ENCODE measurements at places on chromosomes 3 and 15.

DNA sequence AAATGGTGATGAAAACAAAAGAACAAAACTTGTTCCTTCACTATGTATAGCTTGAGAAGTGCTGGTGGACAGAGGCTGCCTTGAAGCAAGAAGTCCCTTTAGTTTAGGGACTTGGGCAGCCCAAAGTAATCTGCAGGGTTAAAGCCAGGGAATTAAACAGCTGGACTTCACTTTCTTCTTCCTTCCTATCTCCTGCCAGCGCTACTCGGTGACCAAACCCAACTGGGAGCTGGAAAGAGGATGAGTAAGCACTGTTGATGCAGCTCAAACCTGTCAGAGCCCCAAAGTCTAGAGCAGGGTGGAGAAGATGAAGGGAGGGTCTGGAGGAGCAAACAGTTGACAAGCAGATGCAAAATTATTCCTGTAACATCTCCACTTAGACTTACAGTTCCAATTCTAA is 73.1 kb upstream of the FBN1 start:
- no peak for DNase-seq

DNA sequence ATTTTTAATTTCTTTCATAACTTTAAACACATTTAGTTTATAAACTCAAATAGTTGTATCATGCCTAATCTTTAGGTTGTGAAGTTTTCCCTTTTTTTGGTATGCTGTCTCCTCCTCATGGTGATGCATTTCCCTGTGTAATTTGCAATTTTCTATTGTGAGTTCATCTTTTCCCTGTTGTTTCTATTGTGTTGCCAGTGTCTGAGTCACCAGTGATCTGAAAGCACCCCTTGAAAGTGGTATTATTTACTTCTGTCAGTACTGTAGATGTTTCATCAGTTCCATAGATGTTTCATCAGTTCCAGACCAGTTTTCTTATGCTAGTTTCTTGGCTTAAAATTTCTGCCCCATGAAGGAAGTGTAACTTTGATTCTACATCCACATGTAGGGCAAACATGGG is 80.6 kb downstream of the OXSM start:
- no peak for DNase-seq

DNA sequence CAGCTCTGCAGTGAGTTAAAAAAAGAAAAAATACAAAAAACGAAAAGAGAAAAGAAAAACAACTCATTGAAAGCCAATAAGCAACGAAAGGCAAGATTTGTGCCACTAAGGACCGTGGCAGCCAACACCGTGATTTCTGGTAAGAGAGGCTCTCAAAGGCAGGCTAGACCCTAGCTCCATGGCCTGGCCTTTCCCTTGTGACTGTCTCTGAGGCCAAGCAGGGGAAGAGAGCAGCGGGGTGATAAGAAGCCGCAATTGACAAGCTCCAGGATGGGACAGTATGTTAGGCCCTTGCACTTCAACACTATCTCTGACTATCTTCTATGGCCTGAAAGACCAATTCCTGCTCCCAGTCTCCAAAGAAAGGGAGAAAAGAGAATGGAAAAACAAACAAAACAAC is 12.4 kb downstream of the APOD start:
- DNase-seq = no peak

DNA sequence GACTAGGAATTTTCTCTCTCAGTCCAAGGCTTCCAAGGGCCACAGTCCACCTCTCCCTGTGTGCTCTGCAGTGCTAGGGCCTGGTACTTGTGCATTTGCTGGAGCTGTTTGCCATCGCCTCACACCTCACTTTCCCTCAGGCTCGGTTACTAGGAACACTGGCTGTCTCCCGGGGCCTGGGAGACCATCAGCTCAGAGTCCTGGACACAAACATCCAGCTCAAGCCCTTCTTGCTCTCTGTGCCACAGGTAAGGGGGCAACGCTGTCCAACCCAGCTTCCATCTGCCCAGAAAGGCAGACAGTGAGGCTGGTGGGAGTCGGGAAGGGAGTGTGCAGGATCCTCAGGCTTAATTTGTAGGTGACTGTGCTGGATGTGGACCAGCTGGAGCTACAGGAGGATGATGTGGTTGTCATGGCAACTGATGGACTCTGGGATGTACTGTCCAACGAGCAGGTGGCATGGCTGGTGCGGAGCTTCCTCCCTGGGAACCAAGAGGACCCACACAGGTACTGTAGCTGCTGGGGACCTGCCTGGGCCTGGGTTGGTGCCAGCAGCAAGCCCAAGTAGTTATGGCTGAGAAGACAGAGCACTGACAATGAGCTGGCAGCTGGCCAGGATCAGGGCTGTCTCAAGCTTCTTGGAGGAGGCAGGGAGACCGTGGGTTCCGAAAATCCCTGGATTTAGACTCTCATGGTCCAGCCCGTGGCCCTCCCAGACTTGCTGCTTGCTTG is 3.4 kb downstream of the PPM1M start:
- no peak for DNase-seq

- DNase-seq = no peak
Measured at GRCh38 chr3:153970047-153970446, 151.1 kb upstream of the ARHGEF26 start.

- no peak for DNase-seq
Measured at GRCh38 chr3:8988384-8988655, 25.0 kb upstream of the RAD18 start.

DNA sequence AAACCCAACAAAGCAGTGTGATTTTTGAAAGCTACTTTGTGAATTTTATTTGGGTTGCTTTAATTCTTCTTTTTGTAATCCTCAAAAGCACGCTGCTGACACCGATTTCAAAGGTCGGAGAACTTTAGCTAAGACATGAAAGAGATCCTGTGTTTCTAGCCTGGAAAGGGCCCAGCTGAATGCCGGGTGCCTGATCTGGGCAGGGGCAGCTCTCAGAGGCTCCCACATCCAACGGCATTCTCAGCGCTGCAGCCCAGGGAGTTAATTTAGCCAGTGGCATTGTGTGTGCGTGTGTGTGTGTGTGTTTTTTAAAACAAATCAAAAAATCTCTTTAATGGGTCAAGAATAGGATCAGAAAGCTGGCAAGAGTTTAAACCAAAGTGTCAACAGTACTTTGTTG is 6.6 kb downstream of the RBP1 start:
- no peak for DNase-seq

- no peak for DNase-seq
Measured at GRCh38 chr3:16251316-16252085, 13.2 kb downstream of the DPH3 start.

- no peak for DNase-seq
Measured at GRCh38 chr15:73305331-73306211, 63.2 kb downstream of the HCN4 start.

GRCh38 chr3:46979958-46980497 is 562 bp downstream of the NBEAL2 start:
- no peak for DNase-seq

DNA sequence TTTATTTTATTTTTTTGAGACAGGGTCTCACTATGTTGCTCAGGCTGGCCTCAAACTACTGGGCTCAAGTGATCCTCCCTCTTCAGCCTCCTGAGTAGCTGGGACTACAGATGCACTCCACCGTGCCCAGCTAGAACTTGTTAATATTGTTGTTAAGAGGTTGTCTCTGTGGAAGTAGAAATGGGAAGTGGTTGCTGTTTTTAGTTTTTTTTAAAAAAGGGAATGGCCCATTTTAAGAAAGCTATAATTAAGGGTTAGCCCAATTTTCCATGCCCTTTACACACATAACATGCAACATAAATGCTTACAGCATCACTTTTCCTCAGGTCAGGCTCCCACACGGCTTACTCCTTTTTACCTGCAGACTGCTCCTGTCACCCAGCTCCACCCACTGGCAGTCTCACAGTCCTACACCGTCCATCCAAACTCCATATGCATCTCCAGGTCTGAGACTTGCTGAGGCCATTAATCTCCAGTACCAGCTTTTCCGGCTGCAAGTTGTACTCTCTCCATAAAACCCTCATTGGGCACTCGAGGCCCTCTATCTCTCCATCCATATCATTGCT is 19.8 kb downstream of the MORC1 start:
- DNase-seq = no peak

- no peak for DNase-seq
Measured at GRCh38 chr15:41501191-41501917, 7.7 kb downstream of the ITPKA start.

DNA sequence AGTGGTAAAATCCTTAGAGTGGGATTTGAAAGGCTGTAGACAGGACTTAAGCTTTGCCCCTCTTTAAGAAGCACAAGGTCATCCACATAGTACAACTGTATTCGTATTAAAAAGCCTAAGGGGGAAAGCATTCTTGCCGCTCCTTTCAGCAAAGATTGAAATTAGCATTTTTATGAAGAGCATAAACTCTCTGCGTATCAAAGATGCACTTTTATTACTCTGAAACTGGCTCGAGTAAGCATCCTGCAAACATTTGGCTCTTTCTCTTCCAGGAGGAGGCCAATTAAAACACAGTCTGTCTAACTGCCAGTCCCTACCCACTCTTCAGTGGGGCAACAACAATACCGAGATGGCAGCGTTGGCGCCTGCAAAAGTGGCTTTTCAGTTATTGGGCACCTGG is 192.5 kb upstream of the TPRG1 start:
- DNase-seq = no peak

- DNase-seq = peak; percentile 31
Measured at GRCh38 chr3:32510075-32510724, 7.5 kb upstream of the CMTM6 start.

GRCh38 chr3:40801284-40801741 is 276.6 kb downstream of the ZNF621 start:
- DNase-seq = no peak

DNA sequence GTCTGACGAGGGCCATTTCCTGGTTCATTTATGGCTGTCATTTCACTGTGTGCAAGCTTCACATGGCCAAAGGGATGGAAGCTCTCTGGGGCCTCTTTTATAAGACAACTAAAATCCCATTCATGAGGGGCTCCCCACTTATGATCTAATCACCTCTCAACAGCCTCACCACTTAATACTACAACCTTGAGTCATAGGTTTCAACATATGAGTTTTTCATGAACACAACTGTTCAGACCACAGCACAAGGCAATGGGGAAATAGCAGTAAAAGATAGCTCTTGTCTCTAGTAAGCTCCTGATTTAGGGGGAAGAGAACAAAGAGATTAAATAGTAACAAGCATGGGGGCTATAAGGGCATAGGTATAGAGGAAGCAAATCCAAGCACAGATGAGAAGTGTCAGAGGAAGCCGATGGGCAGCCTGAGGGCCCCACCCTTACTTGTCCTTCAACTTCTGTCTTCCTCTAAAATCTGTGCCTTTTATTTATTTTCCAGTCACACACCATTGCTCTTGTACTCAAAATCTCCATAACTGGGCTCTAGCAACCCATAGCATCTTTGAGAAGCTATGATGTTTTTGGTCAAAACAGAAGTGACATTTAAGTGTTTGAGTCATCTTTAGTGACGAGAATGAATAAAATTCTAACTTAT is 329.1 kb downstream of the UNC13C start:
- no peak for DNase-seq

GRCh38 chr3:15355086-15355485 is 22.7 kb upstream of the SH3BP5 start:
- no peak for DNase-seq

GRCh38 chr3:126287536-126288241 is 69.5 kb downstream of the KLF15 start:
- DNase-seq = no peak

DNA sequence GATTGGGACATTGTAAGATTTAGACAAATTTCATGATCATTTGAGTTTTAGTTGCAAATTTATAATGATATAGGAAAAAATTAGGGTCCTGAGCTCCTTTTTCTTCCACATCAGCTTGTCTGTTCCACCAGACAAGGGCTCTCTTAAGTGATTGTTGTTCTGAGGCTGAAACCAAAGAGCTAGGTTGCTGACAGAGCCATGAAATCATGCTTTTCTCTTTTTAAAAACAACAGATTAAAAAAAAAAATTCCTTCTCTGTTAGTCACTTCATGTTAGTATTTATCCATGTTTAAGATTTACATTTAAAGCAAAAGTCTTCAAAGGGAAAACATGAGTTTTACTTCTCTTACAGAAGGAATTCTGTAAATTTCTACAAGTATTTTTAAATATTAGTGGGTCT is 56.8 kb downstream of the ATP2C1 start:
- DNase-seq = no peak

DNA sequence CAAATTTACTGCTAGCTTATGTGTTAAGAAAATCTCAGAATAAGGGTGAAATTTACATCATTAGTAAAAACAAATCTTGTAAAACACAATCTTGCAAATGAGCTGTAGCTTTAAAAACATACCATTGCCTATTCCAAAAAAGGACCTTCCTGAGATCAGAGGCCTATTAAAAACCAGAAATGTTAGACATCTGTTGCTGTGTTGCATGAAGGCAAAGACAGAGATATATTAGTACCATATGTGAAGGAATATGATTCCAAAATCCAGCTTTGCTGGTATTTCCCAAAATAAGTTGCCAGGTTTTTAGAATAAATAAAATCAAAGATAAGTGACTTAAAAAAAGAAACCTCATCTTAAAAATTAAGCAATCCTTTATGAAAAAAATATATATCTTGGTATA is 504.1 kb upstream of the CDIN1 start:
- no peak for DNase-seq

Measured in stimulated activated CD8-positive, alpha-beta memory T cell treated with anti-CD3 and anti-CD28 coated beads, Interleukin-4, amount 100 ng/mL, for 1 hour (primary cell).